ENCODE measurements at places on chromosomes 7 and 10. TPM values are rescaled to one million over a fixed set of nuclear protein-coding genes. Genes with fewer than 3 reads are reported as not detected.

The HMX2 gene
- total RNA-seq: 0.21 TPM

The BEND7 gene
- total RNA-seq: 9.1 TPM

The ODAD2 gene
- 9.7 TPM for total RNA-seq

The RBM20 gene
- 0.28 TPM for total RNA-seq

The TAC1 gene
- total RNA-seq: 0.68 TPM

The HIBADH gene
- total RNA-seq: 70.6 TPM

- peak; percentile 85 for DNase-seq
These were observed 24.6 kb upstream of the ITGA8 start for GRCh38 chr10:15744217-15744865.

DNA sequence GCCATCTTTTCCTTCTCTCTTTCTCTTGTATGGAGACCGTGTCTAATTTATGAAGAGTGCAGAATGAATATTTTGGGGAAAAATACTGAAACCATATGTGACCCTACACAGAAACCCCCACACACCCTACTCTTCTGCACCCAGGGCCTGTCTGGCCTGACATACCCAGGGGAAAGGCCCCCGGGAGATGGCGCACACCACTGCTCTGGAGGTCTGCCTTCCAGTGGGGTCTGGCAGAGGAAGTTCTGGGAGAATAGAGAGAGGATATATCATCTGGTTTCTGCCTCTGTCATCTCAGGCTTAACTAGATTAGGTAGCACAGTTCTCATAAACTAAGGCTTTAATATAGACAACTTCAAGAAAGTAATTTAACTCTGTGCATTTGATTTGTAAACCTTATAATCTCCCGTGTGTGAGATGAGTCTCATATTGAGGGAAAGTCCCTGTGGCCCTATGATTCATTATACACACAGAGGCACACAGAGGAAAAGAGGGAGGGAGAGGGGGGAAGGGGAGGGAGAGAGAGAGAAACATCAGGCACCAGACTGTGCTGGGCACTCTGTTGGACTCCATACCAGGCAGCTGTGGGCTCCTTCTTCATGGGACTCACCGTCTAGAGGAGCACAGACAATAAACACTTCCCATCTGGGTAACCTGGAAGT is 123.3 kb downstream of the AOAH start:
- DNase-seq: no peak

DNA sequence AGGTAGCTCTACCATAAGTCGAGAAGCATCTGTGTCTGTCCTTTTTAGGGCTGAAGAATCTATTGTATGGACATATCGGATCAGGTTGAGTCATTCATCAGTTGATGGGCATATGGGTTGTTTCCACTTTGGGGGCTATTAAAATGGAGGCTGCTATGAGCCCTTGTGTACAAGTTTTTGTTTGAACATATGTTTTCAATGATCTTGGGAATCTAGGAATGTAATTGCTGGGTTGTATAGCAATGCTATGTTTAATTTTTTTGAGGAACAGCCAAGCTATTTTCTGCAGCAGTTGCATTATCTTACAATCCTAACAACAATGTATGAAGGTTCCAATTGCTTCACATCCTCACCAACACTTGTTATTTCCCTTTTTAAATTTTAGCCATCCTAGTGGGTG is 46.4 kb upstream of the HABP2 start:
- no peak for DNase-seq

DNA sequence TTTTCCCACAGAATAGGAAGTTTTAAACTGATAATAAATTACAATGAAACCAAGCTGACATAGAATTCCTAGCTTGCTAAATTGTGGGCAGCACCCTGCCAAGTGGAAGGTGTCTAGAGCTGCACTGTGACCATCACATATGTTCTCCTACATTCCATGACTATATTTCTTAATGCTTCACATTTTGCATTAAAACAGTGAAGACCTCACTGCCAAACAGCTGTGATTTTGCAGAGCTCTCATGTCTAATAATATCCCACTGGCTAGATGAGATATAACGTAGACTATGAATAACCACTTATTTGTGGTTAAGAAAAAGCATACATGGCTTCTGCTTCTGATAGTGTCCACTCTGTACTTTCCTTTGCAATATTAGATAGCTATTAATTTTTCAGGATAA is 228.3 kb upstream of the TEX47 start:
- DNase-seq: no peak

GRCh38 chr7:22934473-22935065 is 79.4 kb downstream of the HYCC1 start:
- DNase-seq: no peak

- no peak for DNase-seq
These were observed 85.4 kb downstream of the ICA1 start for GRCh38 chr7:8176370-8177081.

GRCh38 chr7:43792471-43793150 is 34.1 kb downstream of the BLVRA start:
- DNase-seq: no peak

- no peak for DNase-seq
These were observed 24.6 kb upstream of the WNT2 start for GRCh38 chr7:117347480-117347879.

DNA sequence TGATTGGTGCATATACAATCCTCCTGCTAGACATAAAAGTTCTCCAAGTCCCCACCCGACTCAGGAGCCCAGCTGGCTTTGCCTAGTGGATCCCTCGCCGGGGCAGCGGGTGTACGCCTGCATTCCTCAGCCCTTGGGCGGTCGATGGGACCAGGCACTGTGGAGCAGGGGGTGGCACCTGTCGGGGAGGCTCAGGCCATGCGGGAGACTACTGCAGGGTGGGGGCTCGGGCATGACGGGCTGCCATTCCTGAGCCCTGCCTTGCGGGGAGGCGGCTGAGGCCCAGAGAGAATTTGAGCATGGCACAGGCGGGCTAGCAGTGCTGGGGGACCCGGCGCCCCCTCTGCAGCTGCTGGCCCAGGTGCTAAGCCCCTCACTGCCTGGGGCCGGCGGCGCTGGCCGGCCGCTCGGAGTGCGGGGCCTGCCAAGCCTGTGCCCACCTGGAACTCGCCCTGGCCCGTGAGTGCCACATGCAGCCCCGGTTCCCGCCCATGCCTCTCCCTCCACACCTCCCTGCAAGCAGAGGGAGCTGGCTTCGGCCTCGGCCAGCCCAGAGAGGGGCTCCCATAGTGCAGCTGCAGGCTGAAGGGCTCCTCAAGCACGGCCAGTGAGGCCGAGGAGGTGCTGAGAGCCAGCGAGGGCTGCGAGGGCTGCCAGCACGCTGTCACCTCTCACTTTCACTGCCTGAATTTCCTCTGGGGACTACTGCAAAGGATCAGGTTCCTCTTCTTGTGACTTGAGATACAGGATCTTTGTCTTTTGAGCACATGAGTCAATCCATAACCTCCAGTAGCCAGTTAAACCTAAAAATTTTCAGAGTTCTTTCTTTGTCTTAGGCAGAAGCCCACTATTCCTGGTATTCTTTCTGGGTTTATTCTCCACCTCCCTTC is 25.1 kb upstream of the ELOVL3 start:
- no peak for DNase-seq

DNA sequence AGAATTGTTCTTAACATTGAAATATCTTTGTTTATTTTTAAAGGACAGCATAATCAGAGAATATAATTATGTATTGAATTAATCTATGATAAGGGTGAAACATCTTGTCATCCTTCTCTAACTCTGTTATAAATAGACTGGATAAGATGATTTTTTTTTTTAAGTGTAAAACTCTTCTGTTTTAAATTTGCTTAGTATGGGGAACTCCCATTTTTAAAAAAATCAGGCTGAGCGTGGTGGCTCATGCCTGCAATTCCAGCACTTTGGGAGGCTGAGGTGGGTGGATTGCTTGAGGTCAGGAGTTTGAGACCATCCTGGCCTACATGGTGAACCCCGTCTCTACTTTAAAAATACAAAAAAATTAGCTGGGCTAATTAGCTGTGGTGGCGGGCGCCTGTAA is 9.4 kb upstream of the HERC4 start:
- no peak for DNase-seq

GRCh38 chr10:85642421-85643170 is 724.0 kb downstream of the GRID1 start:
- no peak for DNase-seq

DNA sequence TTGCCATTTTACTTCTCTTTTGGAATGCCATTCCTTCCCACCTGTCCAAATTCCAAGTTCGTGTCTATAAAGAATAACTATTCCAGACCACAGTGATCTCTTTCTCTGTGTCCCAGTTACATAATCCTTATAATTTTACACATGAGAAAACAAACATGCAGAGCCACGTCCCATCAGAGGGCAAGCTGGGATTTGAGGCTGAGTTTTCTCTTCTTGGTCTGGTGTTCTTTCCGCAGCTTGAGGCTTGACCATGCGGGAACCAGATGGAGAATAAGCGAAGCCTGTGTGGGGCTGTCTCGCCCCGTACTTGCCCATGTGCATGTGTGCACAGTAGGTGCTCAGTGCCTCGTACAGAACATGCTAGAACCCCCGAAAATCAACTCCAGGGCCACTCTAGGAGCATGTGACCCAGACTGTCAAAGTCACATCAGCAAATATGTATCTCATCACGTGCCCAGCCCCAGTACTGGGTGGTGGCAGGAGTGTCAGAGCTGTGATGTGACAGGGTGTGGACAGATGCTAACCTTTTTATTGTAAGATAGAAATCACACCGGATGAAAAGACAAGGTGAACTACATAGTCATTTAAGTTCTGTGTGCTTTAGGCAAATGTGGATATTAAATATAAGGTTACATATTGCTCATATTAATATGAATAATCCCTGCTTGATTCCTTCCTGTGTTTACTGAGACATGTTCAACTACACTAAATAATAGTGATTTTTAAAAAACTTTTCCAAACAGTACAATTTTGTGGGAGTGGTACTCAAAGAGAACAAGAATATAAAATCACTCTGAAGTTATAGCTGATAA is 3.2 kb downstream of the INSIG1 start:
- DNase-seq: no peak

DNA sequence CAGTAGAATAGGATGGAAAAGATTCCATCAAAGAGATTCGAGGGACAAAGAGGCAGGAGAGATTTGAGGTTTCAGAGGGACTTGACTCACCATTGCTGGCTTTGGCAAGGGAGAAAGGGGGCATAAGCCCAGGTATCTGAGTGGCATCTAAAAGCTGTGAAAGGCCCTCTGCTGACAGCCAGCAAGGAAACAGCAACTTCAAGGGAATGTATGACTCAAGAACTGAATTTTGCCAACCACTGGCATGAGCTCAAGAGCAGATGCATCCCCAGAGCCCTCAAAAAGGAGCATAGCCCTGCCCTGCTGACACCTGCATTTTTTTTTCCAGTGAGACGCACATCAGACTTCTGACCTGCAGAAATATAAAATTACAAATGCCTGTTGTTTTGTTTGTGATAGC is 19.6 kb upstream of the ADAM12 start:
- DNase-seq: peak; percentile 48

- peak; percentile 39 for DNase-seq
These were observed 189.6 kb downstream of the AUTS2 start for GRCh38 chr7:69787736-69788431.

- no peak for DNase-seq
These were observed 129.6 kb downstream of the GRM3 start for GRCh38 chr7:86773309-86773708.

DNA sequence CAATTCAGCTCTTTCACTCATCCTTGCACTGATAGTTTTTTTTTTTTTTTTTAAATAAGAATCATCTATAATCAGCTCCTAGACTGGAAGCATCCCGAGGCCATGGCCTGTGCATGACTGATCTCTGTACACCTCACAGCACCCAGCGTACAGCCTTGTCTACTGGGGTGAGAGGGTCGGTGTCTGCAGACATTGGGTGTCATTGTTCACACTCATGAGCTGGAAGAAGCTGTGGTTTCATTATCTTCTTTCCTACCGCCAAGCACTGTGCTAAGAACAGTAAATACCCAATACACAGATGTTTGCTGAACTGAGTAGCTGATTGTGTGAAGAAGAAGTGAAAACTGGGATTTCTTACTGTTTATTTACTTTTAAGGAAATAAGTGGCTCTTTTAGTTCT is 123.6 kb downstream of the CLEC2L start:
- DNase-seq: no peak

DNA sequence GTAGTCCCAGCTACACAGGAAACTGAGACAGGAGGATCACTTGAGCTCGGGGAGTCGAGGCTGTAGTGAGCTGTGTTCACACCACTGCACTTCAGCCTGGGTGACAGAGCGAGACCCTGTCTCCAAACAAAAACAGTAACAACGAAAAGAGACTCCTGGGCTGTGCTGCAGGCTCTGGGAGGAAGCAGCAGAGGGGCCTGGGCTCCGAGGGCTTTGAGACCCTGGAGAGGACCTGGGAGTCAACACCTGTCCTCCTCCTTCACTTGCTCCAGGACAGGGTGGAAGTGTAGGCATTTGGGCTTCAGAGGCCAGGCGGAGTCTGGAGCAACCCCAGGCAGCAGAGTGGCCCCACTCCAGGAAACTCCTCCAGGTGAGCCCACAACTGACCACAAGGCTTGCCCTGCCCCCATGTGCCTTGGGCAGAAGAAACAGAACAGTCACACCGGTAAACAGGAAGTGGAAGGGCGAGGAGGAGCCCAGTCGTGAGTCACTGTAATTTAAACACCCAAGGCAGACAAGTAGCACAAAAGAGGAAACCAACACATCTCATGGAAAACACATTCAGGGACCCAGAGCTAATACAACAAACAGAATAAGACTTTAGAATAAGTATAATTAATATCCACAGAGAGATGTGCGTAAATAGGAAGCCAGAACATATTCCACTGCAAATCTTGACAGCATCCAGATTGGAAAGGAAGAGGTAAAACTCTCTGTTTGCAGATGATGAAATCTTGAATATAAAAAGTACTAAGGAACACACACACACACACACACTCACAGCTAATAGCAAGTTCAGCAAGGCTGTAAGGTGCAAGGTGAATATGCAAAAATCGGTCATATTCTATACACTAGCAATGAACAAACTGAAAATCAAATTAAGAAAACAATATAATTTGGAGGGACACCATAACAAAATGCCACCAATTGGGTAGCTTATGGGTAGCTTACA is 20.5 kb upstream of the RASGEF1A start:
- no peak for DNase-seq

- no peak for DNase-seq
These were observed 29.3 kb downstream of the NPS start for GRCh38 chr10:127578259-127578960.

GRCh38 chr7:18064242-18064838 is 36.7 kb upstream of the PRPS1L1 start:
- peak; percentile 46 for DNase-seq
